ENCODE measurements at places on chromosomes 12 and 14.

DNA sequence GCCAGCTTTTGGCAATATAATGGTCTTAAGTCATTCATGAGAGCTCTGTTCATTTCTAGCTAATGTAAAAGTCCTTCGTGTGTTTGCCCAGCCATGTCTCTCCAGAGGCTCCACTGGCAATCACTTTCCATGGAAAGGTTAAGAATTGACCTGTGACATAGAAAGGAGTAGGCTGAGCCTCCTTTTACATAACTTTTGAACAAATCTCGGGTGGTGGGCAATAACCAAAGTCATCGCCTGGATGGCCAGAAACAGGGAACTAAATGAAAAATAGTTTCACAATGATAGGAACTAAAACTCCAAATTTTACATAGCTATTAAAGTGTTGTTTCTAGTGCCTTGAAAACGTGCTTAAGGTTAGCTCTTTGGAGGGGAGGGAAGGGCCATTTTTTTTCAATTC is 6.5 kb downstream of the BHLHE41 start:
- DNase-seq = no peak

DNA sequence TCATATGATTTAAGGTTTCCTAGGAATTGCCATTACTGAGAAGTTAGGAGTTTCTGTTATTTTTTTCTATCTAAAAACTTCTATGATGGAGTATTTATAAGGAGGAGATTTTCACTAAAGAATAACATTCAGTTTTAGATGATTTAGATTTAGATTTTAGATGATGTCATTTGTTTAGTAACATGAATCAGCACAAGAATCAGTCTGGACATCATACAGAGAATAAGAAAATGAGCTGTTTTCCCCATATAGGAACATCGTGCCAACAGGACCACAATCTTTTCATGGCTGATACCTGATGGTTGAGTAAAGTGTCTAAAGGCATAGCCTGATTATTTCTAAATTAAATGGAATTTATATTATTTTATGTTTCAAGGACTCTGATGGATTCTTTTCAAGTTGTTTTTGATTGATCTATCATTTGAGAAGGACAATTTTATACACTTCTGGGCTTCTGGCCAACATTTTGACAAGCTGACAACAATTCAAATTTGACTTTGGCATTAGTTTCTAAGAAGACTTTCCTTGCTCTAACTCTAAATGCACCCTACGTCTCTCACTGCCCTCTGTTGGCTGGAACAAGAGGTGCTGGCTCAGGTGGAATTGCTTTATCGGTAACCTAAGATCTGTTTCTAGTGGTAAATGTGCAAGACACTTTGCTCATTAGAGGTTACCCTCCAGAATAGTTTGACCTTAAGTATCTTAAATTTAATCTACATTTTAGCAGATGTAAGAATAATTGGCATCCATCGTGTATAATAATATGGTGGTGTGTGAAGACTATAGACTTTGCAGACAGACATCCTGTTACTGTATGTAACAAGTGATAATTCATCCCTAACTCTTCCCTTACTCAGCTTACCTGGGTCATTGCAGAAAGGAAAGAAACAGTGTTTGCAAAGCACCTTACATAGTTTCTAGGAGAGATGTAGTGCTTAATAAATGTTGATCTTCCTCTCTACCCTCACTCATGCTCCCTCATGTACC is 42.8 kb upstream of the CPSF6 start:
- no peak for DNase-seq

GRCh38 chr12:60494244-60494643 is 898.4 kb downstream of the SLC16A7 start:
- DNase-seq = no peak

GRCh38 chr12:131911851-131912477 is 17.1 kb upstream of the PUS1 start:
- DNase-seq = no peak

DNA sequence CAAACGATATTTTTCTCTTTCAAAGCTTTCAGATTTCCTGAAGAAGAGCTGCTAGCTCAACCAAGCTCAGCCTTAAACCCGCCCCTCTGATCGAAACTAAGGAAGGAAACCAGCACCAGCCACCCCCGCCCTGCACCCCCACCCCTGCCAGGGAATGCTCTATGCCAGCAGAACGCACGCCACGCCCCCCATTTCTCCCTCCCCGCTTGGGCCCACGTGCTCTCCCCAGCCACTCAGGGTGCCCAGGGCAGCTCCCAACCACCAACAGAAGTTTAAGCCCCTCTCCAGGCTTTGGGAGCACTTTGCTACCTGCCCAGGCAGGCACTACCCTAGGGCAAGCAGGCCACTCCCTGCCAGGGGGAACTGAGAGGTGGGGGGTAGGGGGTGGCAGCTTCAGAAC is 18.8 kb upstream of the KRT78 start:
- DNase-seq = no peak

DNA sequence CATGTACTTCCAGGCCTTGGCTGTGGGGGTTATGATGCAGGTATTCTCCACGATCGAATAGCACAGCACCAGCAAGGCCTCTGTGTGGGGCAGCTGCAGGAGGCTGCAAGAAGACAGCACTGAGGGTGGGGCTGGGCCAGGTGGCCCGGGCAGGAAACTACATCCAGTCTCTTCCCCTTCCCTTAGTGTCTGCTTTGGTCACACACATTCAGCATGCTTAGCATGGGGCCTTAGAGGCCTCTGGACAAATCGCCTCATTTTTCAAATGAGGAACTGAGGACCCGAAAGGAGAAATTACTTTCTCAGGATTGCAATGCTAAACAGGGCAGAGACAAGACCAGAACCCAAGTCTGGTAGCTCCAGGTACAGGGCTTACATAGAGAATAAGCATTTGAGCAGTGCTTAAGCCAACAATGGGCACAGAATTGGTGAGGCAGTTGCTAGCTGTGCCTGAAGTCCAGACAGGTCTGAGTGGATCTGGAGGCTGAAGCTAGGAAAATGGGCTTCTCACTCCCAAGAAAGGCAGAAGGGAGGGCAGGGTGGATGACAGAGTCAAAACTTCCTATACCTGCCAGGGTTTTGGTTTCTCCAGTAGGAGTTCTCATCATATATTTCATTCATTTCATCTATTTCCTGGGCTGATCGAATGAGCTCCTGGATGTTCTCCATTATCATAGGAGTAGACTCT is 3.5 kb downstream of the ACRBP start:
- no peak for DNase-seq
